Epithelial cell of esophagus (primary cell): ENCODE measurements at places on chromosomes 16 and 17.

GRCh38 chr16:23859713-23860269 lies 24.0 kb downstream of the PRKCB start:
- DNase-seq, result no peak

DNA sequence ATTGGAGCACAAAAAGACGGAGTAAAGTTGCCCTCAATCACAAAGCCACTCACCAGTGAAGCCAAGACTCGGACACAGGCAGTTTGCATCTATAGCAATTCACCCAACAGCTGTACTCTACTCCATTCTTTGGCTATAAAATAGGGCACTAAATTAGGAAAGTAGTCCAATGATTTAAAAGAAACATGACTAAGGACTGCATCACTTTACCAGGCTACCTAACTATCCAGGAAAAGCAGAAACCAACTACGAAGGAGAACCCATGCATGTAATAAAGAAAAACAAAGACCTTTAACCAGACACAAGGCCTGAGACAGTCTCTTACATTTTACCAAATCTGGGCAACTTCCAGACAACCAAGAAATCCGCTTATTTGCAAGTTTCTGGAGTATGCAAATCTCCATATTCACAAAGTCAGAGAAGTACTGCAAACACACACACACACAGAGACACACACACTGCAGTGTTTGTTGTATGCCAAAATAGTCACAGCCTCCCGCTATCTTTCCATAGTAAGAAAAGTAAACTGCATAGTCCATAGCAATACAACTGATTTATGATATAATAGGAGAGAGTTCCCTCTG lies 59.8 kb downstream of the CDH11 start:
- DNase-seq, result no peak

DNA sequence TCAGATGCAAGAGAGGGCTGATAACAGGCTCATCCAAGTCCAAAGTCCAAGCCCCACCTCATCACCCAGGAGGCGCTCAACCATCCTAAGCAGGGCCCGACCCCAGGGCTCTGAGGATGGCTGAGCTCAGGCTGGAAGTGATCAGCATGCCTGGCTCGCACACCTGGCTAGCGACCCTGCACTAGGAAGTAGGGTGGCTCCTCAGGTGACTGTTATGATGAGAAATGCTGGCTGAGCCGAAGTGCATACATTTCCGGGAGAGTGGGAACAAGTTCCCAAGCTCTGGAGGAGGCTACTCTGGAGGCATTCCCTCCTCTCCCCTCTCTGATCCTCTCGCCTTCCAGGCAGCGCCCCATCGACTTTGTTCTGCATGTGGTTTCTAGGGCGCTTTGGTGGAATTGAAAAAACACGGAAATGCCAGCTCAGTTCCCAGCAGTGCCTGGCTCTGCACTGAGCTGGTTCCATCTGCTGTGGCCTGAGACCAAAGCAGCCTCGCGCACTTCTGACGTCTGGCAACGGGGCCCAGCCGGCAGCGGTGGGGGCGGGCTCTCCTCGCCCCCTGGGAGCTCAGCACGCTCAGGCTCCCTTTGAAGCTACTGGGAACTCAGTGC lies 130.3 kb downstream of the IRF8 start:
- DNase-seq, result no peak

DNA sequence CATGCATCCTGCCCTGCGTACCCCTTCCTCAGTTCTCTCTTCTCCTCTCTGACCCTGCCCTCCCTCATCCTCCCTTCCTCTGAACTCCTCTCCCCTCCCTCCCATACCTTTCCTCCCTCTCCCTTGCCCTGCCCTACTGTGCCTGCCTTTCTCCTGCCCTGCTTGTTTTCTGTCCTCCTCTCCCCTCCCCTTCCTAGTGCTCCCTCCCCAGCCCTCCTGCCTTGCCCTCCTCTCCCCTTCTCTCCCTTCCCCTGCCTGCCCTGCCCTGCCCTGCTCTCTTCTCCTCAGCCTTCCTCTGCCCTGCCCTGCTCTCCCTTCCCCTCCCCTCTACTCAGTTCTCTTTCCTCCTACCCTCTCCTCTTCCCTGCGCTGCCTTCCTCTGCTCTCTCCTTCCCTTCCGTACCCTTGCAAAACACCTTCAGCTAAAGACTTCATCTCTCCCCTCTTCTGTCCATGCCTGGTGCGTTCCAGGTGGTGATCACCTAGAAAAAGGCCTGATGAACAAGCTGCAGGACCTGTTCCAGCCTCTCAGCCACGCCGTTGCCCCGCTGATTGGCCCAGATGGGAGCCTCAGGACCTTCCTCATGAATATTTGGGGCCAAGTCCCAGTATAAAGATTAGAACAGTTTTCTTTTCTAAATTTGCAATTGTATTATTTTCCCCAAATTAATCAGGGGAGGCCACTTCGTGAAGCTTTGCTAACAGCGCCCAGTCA lies 290.5 kb downstream of the CPPED1 start:
- no peak for DNase-seq

DNA sequence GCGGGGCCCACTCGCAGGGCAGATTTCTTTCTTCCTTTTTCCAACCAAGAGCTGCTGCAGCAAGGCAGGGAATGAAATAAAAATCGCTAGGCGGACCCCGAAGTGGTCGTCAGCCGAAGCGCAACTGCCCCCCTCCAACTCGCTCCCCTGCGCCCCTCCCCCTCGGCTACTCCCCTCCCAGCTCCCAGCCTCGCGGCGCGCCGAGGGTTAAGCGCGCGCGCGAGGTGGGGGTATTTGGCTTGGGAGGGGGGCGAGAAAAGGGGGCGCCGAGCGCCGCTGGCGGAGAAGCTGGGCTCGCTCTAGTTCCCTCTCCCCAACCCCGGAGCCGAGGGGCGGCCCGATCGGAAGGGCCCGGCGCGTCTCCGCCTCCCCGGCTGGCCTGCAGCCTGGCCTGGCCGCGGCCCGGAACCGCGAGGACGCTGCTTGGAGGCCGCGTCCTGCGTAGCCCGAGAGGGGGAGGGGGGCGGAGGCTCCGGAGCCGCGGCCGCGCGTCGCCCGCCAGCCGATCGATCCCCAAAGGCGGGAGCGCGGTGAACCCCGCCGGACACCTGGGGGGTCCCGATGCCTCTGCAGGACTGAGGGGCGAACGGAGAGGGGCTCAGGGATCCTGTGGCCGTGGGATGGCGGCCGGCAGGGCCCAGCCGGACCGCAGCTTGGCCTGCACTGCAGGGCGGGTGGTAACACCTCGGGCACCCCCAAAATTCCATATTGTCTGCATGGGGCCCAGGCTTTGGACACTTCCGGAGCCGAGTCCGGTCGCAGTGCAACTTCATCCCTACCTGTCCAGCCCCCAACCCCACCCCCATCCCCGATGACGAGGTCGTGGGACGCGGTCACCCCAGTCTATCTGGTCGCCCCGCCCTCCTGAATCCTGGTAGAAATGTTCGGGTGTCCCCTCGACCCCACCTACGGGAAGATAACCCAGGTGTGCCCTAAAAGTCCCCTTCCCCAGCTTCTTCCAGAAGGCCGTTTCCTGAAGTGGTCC lies 4.9 kb upstream of the CBX4 start:
- peak; percentile 27 for DNase-seq

GRCh38 chr17:80461528-80462160 lies 14.8 kb downstream of the NPTX1 start:
- no peak for DNase-seq

DNA sequence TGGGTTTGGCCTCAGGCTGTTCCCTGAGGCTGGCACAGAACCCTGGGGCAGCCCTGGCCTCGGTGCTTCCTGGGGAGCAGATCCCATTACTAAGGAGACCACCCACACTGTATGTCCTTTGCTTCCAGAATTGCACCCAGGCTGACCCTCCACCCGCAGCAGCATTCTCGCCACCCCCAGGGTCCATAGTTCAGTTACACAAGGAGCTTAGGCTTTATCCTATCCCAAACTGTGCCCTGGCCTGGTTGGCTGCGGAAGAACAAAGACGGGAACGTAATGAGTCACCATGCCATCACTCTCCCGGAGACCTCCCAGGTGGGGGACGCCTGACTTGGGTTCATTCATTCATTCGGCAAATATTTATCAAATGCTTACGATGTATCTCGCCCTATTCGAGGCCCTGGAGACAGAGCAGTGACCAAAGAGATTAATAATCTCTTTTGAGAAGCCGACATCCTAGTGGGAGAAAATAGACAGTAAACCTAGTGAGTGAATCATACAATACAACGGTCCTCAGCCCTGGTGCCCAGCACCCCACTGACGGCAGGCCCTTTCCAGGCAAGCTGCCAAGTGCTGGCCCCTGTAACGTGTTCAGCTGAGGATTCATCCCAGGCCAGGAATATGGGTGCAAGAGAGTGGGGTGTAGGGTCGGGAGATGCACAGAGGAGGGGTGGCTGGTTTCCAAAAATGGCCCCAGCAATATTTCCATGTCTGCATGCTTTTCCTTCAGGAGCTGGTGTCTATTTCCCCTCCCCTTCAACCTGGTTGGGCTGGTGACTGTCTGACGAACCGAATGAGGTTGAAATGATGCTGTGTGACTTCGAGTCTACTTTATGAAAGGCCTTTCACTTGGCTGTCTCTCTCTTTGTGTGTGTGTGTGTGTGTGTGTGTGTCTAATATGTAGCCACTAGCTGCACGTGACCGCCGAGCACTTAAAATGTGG lies 134.2 kb downstream of the MGAT5B start:
- DNase-seq, result peak; percentile 64

GRCh38 chr17:44011876-44012275 lies 2.9 kb downstream of the TMEM101 start:
- DNase-seq, result no peak

- no peak for DNase-seq
These were observed 506.9 kb downstream of the RBFOX1 start for GRCh38 chr16:7839568-7839967.

DNA sequence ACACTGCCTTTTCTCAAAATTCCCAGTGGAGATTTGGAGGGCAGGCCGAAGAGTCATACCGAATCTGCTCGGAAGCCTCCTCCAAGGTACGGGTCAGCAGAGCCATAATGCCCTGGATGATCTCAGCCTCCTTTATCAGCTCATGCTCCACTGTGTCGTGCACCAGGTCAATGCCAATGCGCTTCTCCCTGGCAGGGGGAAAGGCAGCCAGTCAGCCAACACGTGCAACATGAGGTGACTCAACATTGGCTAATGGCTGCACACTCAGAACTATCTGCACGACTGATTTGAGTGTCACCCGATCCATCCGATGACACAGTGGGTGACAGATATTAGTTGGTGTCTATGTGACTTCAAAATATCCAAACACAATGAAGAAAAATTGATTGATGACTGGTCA lies 15.8 kb downstream of the TEKT1 start:
- peak; percentile 17 for DNase-seq

GRCh38 chr17:65283704-65284103 lies 146.5 kb downstream of the RGS9 start:
- DNase-seq, result peak; percentile 8

- peak; percentile 16 for DNase-seq
These were observed 399.8 kb upstream of the SALL1 start for GRCh38 chr16:51550800-51551347.

GRCh38 chr17:17386094-17386800 lies 83.1 kb downstream of the NT5M start:
- no peak for DNase-seq

GRCh38 chr17:67390646-67391361 lies 13.7 kb downstream of the PITPNC1 start:
- peak; percentile 82 for DNase-seq
